ENCODE measurements at places on chromosomes 7 and 10.

GRCh38 chr7:151579644-151580043 is 59.9 kb upstream of the RHEB start:
- no peak for DNase-seq

- peak; percentile 52 for DNase-seq
Observed at GRCh38 chr10:71314028-71314693, 4.9 kb upstream of the SLC29A3 start.

GRCh38 chr7:2926896-2927405 is 82.8 kb upstream of the GNA12 start:
- DNase-seq: no peak

- DNase-seq: no peak
Observed at GRCh38 chr7:129391546-129392171, 42.6 kb upstream of the STRIP2 start.

DNA sequence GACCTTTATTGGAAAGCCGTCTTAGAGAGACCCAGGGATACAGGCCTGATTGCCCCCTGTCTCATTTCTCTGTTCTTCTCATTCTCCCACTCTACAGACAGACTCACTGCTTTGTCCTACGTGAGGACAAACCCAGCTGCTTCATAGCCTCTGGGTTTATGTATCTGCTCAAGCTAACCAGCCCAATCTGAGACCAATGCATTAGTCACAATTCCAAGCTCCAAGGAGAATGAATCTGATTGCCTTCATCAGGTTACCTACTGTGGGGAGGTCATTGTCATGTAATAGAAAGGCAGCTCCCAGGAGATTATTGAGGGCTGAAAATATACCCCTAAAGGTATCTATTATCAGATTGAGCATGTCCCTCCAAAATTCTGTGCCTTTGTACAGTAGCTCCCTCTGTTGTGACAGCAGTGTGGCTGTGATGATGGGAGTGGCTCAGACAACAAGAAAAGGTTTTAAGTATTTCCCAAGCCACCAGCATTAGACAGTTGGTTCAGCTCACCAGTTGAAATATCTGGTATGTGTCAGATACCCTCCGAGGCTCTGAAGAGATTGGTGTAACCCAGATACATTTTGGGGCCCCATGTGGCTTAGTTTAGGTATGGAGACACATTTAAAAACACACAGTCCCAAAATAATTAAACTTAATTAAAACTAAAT is 123.1 kb upstream of the EEPD1 start:
- DNase-seq: no peak

DNA sequence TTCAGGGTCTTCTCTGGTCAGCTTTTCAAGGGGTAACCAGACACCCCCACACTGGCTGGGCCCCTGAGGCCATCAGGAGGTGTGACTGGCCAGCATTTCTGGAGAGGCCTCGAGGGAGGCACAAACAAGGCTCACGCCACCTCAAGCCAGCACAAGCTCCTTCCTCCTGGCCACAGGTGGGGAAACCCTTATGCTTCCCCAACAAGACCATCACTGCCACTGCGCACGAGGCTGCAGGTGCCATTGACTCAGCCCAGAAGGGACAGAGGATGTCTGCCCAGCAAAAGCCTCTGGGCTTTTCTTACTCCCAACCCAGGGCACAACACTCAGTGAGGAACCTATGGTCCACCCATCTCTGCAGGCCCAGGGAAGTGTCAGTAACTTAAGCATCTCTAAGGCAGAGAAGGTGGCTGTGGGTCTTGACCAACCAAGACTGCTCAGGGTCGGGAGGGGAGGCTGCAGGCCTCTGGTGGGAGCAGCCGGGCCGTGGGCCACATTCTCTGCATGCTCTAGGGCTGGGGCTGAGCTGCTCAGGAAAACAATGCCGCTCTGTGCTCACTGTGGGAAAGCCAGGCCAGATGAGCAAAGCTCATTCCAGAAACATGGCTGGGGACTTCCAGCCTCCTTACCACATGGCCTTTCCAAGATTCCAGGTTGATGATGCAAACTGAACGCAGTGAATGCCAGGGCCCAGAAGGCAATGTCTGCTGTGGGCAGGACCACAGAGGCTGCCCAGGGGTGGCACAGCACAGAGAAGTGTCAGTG is 24.2 kb upstream of the RASSF4 start:
- DNase-seq: peak; percentile 77

DNA sequence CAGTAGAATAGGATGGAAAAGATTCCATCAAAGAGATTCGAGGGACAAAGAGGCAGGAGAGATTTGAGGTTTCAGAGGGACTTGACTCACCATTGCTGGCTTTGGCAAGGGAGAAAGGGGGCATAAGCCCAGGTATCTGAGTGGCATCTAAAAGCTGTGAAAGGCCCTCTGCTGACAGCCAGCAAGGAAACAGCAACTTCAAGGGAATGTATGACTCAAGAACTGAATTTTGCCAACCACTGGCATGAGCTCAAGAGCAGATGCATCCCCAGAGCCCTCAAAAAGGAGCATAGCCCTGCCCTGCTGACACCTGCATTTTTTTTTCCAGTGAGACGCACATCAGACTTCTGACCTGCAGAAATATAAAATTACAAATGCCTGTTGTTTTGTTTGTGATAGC is 19.6 kb upstream of the ADAM12 start:
- no peak for DNase-seq

DNA sequence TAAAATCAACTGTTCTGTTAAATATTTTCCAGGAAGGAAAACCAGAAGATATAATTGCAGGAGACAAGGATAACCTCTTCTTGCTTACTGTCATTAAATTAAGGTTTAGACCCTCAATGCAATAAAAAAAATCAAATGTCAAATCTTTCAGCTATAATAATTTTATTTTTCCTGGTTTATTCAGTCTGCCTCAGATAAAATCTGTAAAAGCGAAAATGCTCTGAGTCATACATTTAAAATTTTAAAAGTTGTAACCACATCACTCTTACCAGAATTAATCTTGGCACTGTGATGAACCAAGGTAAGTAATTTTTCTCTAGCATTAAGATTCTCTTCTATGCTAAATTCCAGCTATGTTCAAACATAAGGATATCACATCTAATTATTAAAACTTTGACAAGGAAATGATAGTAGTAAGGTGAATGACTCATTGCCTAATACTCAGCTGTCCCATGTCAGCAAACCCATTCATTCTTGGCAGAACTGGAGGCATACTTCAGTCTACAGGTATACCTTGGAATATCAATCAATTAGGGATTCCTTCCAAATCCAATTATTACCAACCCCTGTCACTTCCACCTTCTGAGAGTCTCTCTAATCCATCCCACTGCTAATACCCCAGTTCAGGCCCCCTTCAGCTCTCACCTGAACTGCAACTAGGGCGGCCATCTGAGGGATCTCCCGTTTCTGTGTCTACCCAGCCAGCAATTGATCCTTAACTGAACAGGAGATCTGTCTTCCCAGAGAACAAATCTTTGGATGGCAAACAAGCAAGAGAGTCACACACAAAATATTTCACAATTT is 434.1 kb downstream of the GRM8 start:
- no peak for DNase-seq

DNA sequence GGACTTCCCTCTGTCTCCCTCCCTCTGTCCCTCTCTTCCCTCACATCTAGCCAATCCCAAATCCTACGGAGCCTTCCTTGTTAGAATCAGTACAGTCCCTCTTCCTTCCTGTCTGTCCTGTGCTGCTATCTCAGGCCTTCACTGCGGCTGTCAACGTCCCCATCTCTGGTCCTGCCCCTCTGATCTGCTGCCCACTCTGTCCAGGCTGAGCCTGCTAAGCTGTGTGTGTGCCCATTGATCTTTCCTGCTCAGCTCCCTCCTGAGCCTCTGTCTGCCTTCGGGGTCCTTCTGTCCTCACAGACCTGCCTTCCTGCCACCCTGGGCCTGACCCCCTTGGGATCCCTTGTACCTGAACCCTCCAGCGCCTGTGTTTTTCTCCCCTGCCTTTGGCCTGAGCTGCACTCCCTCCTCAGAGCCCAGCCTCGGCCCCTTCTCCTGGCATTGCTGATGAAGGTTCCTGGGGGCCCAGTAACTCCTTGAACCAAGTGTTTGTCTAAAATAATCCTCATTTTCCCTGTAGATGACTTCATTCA is 182.1 kb upstream of the SHH start:
- no peak for DNase-seq

- DNase-seq: no peak
Observed at GRCh38 chr10:45461034-45461433, 87.0 kb downstream of the ALOX5 start.

GRCh38 chr7:120819861-120820260 is 38.1 kb downstream of the TSPAN12 start:
- no peak for DNase-seq

DNA sequence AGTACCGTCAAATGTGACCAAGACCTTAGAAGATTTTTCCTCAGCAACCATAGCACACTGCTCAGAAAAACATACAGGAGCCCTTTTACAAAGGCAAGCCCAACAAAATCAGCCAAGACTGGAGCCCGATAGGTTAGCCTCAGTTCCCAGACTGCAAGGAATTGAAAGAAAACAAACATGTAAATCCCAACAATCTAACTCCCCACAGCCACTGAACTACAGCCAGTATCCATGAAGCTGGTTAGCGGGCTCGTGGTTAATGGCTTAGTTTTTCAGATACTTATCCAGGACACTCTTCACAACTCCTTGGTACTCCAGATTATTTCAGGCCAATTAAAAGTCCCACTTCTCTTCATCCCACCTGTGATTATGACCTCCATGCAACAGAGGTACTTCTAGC is 201.6 kb downstream of the IPMK start:
- DNase-seq: no peak

- DNase-seq: no peak
Observed at GRCh38 chr10:43237128-43237527, 29.7 kb downstream of the RASGEF1A start.

GRCh38 chr7:132935608-132936007 is 146.3 kb downstream of the CHCHD3 start:
- no peak for DNase-seq
